ENCODE measurements at places on chromosomes 7 and 10.
A peak's percentile ranks its signal among the peaks of the same experiment; 100 is the strongest.

DNA sequence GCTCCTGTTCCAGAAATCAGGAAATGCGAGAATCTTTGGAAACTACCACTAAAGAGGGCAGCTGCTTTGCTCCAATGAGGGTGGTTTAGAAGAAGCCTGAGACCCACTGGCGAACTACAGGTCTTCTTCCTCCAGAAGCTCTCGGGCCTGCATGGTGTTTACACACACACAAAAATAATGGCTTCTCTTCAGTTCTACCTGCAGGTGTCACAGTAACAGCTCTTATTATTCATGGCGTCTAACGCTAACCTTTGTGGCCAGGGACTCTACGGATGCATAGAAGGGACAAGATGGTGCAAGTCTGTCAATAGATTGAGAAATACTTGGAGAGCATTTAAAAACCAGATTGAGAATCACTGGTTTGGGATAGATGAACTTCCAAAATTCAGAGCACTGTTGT, 22.4 kb downstream of the GPR141 start:
- no peak for DNase-seq

GRCh38 chr10:12635127-12635541, 285.8 kb downstream of the CAMK1D start:
- DNase-seq = no peak

GRCh38 chr7:92881091-92881485, 44.7 kb upstream of the CDK6 start:
- no peak for DNase-seq

- no peak for DNase-seq
These were observed 198.5 kb upstream of the KCTD7 start for GRCh38 chr7:66430164-66430545.

DNA sequence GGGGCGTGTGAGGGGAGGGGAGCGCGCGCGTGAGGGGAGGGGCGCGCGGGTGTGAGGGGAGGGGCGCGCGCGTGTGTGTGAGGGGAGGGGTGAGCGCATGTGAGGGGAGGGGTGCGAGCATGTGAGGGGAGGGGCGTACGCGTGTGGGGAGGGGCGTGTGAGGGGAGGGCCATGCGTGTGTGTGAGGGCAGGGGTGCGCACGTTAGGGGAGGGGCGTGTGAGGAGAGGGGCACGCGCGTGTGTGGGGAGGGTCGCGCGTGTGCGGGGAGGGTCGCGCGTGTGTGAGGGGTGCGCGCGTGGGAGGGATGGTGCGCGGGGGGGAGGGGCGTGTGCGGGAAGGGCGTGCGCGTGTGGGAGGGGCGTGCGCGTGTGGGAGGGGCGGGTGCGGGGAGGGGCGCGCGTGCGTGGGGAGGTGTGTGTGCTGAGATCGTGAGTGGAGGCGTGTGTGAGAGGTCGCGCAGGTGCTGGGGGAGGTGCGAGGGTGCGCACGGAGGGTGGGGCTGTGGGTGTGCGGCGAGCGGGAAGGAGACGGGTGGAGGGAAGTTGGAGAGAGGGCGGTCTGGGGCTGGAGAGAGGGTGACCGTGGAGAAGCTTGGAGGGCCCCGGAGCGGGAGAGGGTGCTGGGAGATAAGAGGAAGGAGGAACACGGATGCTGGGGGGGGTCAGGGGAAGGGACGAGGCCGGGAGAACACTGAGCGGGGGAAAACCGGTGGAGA, 19.7 kb downstream of the MXI1 start:
- DNase-seq = peak; percentile 50

DNA sequence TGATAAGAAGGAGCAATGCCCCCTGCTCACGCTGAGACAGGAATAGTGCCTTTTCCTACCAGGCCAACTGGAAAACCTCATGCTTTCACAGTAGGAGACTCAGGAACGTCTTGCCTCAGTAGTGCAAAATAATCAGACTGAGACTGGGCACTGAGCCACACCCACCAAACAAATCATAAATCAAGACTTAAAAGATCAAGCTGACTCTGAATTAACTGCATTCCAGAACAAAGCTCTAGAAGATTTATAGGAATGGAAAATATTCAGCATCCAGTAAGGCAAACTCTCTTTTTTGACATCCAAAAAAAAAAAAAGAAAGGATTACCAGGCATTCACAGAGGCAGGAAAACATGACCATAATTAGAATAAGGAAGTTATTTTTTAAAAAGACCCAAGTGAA, 30.5 kb upstream of the SLC18A3 start:
- no peak for DNase-seq

DNA sequence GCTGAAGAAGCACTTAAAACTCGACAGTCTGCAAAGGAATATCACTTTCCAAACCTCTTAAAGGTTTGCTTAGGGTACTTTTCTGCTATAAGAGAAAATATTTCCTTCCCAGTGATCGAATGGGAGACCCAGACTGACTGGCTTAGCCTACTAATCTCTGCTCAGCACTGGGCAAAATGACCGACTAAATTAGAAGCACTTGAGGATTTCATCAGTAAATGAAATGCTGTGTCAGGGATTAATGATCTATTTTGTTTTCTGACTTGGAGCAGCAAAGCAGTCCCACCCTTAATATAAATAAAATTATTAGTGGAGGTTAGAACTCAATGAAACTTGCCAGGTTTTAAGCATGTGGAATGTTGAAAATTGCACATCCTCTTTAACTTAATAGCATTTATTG, 411.6 kb downstream of the NEBL start:
- DNase-seq = no peak

DNA sequence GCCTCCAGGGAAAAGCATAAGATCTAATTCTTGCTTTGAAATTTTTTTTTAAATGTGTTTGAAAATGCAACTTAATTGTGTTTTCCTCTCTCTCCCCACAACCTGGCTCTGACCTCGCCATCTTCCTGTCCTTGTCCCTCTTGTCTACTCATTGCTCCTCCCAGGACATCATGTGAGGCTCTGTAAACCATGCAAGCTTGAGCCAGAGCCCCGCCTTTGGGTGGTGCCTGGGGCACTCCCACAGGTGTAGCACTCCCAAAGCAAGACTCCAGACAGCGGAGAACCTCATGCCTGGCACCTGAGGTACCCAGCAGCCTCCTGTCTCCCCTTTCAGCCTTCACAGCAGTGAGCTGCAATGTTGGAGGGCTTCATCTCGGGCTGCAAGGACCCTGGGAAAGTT, 9.8 kb upstream of the CDHR1 start:
- no peak for DNase-seq

DNA sequence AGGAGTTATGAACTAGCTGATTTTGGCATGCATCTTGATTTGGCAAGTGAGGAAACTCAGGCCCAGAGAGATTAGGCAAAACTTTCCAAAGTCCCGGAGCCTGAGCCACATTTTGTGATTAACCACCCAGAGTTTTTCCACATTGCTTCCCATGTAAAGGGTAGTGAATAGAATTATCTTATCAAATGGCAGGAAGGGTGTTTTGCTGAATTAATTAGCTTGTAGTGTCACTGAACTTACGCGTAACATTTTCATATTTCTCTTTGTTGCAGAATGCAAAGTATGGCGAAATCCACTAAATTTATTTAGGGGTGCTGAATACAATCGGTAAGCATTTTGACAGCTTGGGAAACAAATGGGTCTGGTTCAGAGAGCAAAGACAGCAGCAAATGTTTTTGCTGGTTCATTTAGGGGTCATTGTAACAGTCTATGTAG, 176.2 kb downstream of the ST7 start:
- DNase-seq = no peak

GRCh38 chr7:44084701-44085100, 2.4 kb upstream of the POLM start:
- no peak for DNase-seq

DNA sequence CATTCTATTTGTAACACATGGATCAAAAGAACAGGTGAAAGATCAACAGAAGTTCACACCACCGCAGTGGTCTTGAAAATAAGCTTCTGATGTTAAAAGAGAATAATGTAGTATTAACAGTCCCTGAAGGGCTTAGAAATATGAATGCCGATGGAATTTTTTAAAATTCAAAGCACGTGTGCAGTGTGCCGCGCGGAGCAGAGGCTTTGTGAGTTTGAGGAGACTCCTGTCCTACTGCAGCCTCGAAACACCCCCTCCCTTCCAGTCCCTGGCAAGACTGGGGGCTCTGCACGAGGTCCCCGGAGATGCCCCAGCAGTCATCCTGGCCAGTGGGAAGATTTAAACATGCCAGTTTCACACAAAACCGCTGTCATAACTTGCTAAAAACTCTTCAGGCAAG, 196.6 kb downstream of the DIP2C start:
- no peak for DNase-seq

GRCh38 chr10:129307141-129307540, 159.9 kb upstream of the MGMT start:
- no peak for DNase-seq

GRCh38 chr10:13845897-13846296, 259.1 kb downstream of the PRPF18 start:
- no peak for DNase-seq

DNA sequence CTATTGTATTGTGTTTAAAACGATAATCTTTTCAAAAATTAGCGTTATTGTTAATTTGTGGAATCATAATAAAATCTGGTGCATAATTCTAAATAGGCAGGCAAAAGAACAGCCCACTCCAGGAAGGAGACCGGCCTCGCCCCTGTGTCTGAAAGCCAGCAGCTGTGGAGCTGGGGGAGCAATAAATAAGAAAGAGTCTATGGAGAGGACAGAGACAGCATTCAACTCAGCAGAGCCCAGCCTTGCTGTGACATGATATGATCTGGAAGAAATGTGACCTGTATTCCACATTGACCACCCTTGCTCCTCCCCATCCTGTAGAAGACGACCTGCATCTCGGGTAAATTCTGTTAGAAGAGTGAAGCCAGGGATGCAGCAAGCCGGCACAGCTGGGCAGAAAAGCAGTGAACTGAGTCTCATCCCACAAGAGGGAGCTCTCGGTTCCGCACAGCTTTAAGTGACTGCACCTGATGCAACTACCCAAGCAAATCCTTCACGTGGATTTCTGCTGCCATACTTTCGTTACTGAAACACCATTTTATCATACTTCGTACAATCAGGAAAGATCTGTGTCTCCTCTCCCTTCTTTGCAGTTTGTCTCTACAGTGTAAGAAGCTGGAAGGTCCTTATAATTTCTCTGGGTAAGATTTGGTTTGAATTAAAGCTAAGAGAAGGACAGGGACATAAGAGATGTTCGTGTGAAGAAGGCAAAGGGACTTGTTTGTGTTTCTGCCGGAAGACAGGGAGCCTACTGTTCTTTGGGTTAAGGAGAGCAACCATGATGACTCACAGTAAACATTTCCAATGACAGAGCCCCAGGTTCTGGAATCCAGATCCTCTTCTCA, 427.1 kb downstream of the GPAM start:
- DNase-seq = peak; percentile 5

DNA sequence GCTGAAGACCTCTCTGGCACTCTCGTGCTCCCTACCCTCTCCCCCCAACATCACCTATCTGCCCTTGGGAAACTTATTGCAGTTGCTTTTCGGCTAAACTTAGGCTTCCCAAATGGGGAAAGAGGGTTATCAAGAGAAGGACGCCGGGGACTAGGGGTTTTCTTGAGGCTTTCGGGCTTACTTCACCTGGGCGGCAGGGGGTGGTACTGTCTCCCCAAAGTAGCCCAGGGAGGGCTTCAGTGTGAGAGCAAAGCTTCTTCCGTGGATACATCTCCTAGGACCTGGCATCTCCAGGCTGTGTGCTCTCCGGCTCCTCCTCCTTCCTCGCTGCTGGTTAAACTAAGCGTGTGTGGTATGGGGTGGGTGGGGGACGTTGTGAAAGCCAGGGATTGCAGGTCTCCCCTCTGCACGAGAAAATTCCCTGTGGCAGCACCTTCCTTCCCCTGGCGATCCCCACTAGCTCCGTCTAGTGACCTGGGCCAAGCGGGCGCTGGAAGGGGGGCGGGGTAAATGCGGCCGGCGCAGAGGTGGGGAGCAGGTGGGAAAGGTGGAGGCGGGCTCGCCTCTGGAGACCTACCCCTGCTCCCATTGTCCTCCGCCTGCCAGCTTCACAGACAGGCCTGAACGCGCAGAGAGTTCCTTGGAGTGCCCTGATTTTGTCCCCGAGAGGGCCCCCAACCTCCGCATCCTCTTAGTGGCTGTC, 1.1 kb downstream of the PLXDC2 start:
- peak; percentile 62 for DNase-seq

DNA sequence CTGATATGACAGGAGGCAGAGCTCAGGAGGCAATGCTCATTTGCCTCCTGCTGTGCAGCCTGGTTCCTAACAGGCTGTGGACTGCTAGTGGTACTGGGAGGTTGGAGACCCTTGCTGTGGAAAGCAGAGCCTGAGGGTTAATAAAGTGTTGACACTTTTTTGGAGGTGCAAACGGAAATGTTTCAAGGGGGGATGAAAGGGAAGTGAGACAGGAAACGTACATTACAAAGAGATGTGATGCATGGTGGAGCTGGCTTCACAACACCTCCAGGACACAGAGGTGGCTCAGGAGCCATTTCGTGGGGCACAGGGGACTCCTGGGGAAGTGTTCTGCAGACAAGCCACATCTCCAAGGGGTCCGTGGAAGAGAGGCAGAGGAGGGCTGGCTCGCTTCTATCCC, 137.6 kb upstream of the SVIL start:
- DNase-seq = no peak

Data from suppressor macrophage treated with lipopolysaccharide for 1 hour (primary cell).